Right lobe of liver (tissue), 6 donors: ENCODE measurements at places on chromosomes 1 and 21. TPM values are rescaled to one million over a fixed set of nuclear protein-coding genes. Genes with fewer than 3 reads are reported as not detected.

DNA sequence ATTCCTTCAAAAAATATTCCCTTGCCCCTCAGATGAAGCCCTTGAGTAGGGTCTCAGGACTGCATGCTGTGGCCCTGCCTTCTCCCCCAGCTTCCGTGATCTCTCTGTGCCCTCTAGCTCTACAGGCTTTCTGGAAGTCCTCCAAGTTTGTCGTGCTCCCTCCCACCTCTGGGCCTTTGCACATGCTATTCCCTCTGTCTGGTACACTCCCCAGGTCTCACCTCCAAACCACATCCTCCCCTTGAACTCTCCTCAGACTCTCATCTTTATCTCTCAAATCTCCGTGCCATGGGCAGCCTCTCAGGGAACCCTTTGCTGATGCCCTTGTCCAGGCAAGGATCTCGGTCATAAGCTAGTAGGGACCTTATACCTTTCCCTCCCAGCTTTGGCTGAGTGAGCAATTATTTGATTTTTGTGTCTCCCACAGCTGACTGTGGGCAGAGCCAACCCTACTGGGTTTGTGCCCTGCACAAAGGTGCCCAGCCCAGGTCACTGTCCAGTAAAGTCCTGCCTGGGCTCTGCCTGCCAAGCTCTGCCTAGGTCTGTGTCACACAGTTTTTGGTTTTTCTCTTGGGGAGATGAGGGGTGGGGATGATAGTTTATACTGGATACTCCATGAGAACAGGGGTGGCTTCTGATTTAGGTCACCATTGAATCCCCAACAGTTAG, 188.1 kb downstream of the ZNF281 start:
- no peaks in the 10 kb centered on the region for H3K27me3 ChIP-seq
- no peaks in the 10 kb centered on the region for H3K36me3 ChIP-seq
- H3K27ac ChIP-seq = no peak overlapping the region
- peak; percentile 47 for DNase-seq

- no peaks in the 10 kb centered on the region for H3K27me3 ChIP-seq
- DNase-seq = peak; percentile 62
- H3K36me3 ChIP-seq = no peaks in the 10 kb centered on the region
- no peaks in the 10 kb centered on the region for H3K4me1 ChIP-seq
- H3K4me3 ChIP-seq = no peak overlapping the region
Observed at GRCh38 chr21:41802684-41803083, 35.8 kb upstream of the RIPK4 start.

DNA sequence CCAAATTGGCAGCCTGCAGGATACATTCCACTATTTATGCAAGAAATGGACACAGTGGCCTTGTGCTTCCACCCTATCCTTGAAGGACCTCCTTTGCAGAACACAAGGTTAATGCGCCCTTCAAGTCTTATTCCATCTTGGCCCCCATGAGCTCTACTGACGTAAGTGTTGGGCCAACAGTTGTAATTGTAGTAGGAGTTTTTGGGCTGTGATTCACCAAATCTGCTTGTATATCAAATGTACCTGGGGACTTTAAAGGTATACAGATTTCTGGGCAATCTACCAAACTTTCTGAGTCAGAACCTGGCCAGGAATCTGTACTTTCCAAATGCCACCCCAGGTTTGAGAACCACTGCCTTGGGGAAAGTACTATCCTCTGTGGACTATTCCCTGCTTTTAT, 100.9 kb upstream of the MARK1 start:
- H3K4me3 ChIP-seq = no peak overlapping the region
- no peaks in the 10 kb centered on the region for H3K27me3 ChIP-seq
- no peak overlapping the region for H3K27ac ChIP-seq
- H3K4me1 ChIP-seq = no peaks in the 10 kb centered on the region
- DNase-seq = no peak

- H3K27ac ChIP-seq = no peak overlapping the region
- no peak for DNase-seq
- no peak overlapping the region for H3K4me3 ChIP-seq
- no peaks in the 10 kb centered on the region for H3K27me3 ChIP-seq
Observed at GRCh38 chr21:44443291-44443890, 11.9 kb upstream of the LRRC3 start.

GRCh38 chr1:179313004-179313403, 19.4 kb downstream of the SOAT1 start:
- no peak overlapping the region for H3K4me3 ChIP-seq
- H3K27me3 ChIP-seq = no peaks in the 10 kb centered on the region
- H3K27ac ChIP-seq = no peak overlapping the region
- no peaks in the 10 kb centered on the region for H3K4me1 ChIP-seq

Gene LCA5L
- 2.2 TPM for total RNA-seq

- H3K4me1 ChIP-seq = no peaks in the 10 kb centered on the region
- H3K27me3 ChIP-seq = no peaks in the 10 kb centered on the region
Observed at GRCh38 chr1:12001249-12001917, 17.9 kb upstream of the MIIP start.

DNA sequence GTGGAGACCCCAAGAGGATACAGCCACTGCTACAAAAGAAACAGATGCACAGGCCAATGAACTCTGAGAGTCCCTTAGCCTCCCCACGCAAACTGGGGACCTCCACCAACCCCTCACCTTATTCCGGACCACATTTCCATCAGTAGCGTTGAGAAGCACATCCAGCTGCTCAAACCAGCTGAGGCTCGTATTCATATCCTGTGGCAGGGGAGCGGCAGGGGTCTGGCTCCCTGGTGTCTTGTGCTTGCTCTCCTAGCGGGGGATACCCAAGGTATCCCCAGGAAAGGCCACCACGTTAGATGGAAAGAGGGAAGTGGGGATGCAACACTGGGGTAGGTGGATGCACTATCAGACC, 481 bp downstream of the CCDC163 start:
- H3K4me1 ChIP-seq = no peaks in the 10 kb centered on the region
- peak overlapping the region; percentile 45 for H3K27ac ChIP-seq
- no peak for DNase-seq
- no peaks in the 10 kb centered on the region for H3K36me3 ChIP-seq
- H3K27me3 ChIP-seq = no peaks in the 10 kb centered on the region

DNA sequence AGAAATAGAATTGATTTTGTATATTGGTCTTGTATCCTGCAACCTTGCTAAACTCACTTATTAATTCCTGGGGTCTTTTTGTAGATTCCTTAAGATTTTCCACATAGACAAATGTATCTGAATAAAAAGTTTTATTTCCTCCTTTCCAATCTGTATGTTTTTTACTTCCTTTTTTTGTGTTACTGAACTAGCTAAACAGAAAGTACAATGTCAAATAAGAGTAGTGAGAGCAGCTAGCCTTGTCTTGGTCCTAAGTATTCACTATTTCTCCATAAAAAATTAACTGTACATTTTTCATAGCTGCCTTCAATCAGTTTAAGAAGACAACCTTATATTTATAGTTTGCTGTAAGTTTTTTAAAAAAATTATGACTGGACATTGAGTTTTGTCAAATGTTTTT, 74.9 kb downstream of the FASLG start:
- no peaks in the 10 kb centered on the region for H3K4me1 ChIP-seq
- H3K36me3 ChIP-seq = no peaks in the 10 kb centered on the region
- no peak overlapping the region for H3K4me3 ChIP-seq
- DNase-seq = no peak
